NCI-H1105 (cell line): ENCODE measurements at places on chromosomes 6 and 20.

DNA sequence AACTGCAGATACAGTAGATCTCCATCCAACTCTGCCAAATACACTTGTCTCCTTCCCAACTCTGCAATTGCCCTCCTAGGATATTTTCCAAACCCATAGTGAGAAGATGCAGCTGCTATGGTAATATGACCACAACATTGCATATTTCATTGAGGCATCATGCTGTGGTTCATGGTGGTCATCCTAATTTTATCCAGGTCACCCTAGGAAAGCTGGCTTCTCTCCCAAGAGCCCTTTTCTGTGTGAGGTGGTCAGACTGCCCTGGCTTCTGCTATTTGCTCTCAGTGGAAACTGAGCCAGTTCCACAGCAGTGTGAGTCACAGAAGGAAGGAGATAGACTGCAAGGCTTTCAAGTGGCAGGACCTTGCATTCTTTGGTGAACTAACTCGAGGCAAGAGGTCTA, 5.5 kb downstream of the OGFRL1 start:
- no peak for DNase-seq

- no peak for DNase-seq
These were observed 1509.0 kb downstream of the GRIK2 start for GRCh38 chr6:102902471-102902870.

- DNase-seq, result no peak
These were observed 2.9 kb downstream of the ADGRF5 start for GRCh38 chr6:46918806-46919205.

DNA sequence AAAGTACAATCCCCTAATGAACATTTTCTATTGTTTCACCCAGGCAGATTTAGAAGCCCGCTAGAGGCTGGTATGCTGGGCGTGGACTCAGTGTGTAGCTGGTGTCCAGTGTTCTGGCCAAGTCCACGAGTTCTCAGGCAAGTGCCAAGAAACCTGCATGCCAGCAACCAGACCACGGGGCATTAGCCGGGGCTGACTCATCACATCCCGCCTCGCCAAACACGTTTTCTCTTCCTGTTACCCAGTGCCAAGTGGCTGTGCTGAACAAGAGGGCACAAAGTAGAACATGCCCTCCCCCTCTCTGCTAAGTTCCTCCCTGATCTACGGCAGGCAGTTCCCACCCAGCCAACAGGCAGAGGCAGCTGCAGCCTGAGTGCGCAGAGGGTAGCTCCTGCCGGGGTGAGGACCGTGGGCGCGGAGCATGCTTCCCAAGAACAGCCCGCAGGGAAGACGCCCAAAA, 29.6 kb downstream of the RAMACL start:
- peak; percentile 84 for DNase-seq

GRCh38 chr6:145783796-145784195, 30.8 kb downstream of the FBXO30 start:
- no peak for DNase-seq

DNA sequence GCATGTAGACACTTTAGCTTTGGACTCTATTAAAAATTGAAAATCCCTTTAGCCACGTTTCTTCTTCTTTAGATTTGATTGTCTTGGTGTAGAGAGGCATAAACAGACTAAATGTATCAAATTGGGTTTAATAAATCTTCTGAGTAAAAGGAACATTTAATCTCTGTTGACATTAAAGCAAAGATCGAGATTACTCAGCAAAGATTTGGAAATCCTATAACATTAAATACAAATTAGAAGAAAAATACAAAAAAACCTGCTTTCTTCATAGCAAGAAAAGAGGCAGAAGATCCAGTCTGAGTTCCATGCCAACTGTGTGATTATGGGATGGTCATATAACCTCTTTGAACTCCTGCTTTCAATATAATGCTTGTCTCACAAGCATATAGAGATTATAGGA, 172.3 kb downstream of the GJA1 start:
- DNase-seq, result no peak

DNA sequence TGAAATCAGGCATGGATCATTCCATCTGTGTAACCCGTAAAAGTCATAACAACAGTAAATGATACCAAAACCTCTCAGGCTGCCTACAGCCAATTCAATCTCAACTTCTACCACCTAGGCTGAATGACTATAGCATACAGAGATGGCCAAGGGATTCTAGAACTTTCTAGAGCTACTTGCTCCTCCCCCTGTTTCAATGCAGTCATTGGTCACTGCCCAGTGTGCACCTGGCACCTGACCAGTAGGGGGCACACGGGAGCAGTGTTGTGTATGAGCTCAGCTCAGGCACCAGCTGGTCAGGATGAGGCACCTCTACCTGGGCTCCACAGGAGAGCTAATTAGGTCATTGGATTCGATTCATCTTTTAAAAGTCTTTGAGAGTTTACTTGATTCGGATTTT, 86.2 kb downstream of the PLEKHG1 start:
- DNase-seq, result no peak

DNA sequence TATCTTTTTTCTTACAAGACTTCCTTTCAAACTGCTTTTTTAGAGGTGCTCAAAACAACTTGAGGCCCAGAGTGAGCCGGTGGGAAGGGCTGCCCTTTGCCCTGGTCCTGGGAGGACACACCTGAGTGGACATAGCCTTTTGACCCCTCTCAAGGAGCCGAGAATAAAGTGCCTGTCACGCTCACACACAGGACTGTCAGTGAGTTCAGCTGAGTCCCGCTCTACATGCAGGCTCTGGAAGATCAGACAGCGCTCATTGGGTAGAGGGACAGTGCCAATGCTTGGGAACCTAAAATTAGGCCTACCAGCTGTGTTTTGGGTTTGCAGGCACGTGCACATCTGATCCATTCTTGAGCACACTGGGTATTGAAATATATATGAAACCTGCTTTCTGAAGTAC, 387.8 kb downstream of the CD83 start:
- no peak for DNase-seq

GRCh38 chr20:37538003-37538402, 10.3 kb upstream of the BLCAP start:
- no peak for DNase-seq

GRCh38 chr6:144488590-144488989, 203.5 kb downstream of the UTRN start:
- no peak for DNase-seq

- no peak for DNase-seq
These were observed 26.6 kb upstream of the NPBWR2 start for GRCh38 chr20:64133951-64134407.

- DNase-seq, result peak; percentile 91
These were observed 256.3 kb upstream of the TAB2 start for GRCh38 chr6:149060985-149061760.

DNA sequence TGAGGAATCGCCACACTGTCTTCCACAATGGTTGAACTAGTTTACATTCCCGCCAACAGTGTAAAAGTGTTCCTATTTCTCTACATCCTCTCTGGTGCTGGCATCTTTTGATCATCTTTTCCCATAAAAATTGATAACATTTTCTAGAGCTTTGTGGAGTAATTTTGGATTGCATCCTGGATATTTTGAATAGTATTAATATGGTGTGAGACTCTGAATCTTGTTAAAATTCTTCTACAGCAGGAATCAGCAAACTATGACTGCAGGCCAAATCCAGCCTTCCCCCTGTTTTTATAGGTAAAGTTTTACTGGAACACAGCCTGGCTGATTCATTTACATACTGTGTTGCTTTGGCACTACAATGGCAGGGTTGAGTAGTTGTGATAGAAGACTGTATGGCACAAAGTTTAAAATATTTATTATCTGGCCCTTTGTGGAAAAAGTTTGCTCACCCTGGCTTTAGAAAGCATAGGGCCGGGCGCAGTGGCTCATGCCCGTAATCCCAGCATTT, 15.0 kb upstream of the RNF8 start:
- no peak for DNase-seq

- no peak for DNase-seq
These were observed 246.2 kb downstream of the LRFN2 start for GRCh38 chr6:40340957-40341356.

DNA sequence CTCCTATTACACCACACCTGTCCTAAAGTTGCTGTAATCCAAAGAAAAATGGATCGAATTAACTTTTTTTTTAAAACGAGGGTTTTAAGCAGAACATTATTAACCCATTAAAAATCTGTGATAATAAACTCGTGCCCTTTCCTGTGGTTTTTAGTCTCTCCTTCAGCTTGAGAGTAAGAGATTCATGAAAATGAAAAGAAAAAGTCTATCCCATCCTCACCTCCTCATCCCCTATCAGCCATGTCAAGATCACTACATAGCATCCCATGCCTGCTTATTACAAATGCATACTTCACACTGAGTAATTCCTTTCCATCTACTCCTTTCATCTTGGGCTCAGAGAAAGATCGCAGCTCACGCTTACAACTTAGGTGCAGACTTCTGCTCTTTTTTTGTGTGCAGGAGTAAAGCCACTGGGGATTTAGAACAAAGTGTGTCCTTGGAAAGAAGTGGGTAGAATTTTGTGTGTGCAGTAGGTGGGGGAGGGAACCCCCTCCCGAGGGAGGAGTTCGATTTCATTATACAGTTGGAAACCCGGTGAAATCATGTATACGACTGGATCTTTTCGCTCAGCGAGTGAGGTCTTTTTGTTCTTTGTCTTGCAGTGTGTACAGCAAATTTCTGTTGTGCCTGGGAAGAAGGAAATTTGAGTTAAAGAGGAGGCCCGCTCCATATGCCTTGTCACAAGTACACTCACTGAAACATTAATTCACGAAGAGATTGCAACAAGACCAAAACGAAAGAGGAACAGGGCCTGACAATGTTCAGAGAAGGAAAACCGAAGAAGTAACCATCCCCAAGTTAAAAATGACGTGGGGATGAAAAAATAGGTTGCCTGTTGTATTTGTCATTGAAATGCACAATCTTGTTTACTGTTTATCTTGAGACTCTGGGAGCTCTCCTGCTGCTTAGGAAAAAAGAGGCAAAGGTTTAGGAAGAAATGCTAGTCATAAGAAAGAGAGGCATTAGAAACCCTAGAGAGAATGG, 146.5 kb upstream of the ZNF217 start:
- no peak for DNase-seq

GRCh38 chr6:6564154-6564553, 24.4 kb upstream of the LY86 start:
- DNase-seq, result no peak

DNA sequence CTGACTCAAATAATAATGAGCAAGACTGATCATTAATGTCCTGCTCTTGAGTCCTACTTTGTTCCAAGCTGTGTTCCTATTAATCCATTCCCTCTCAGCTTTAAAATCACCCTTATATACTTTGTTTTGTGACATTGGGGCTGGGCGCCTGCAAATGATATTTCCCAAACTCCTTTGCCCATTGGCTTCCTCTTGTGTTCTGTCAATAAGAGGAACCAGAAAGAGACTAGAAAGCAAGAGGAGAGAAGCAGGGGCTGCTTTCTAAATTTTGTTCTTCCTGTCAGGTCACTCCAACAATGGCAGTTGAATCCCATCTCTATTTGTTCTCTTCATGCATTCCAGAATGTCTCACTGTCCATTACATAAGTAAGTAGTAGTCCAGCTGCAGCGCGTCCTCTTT, 21.6 kb upstream of the TRIM27 start:
- DNase-seq, result no peak

DNA sequence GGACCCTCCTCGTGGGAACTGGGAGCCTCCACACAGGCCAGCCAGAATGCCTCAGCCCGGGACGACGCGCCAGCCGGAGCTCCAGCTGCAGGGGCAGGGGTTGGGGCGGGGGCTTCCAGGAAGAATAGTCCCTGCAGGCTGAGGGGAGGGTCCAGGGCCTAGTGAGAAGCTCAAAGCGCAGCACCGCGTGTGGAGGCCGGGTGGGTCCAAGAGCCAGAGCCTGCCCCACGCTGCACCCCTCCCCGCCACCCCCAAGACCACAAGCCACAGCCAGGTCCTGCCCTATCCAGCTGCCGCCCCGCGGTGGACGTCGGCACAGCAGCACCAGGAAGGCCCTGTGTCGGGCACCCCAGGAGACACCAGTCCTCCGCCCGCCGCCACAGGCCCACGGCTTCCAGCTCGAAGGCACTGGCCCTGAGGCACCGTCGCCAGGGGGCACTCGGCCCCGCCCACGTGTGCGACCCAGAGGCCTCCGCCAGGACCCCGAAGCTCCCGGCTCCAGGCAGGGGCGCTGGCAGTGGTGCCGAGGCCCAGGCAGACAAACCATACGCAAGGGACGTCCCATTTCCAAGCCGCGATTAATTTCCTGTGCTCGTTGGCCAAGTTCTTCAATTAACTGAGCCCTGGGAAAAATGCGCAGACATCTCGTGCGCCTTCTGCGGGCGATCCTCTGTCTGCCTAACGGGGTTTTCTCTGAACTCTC, 19.5 kb downstream of the KCNQ2 start:
- DNase-seq, result no peak

- DNase-seq, result no peak
These were observed 81.8 kb upstream of the EYA4 start for GRCh38 chr6:133159255-133159795.

GRCh38 chr6:114085211-114085610, 114.3 kb upstream of the HDAC2 start:
- DNase-seq, result no peak

DNA sequence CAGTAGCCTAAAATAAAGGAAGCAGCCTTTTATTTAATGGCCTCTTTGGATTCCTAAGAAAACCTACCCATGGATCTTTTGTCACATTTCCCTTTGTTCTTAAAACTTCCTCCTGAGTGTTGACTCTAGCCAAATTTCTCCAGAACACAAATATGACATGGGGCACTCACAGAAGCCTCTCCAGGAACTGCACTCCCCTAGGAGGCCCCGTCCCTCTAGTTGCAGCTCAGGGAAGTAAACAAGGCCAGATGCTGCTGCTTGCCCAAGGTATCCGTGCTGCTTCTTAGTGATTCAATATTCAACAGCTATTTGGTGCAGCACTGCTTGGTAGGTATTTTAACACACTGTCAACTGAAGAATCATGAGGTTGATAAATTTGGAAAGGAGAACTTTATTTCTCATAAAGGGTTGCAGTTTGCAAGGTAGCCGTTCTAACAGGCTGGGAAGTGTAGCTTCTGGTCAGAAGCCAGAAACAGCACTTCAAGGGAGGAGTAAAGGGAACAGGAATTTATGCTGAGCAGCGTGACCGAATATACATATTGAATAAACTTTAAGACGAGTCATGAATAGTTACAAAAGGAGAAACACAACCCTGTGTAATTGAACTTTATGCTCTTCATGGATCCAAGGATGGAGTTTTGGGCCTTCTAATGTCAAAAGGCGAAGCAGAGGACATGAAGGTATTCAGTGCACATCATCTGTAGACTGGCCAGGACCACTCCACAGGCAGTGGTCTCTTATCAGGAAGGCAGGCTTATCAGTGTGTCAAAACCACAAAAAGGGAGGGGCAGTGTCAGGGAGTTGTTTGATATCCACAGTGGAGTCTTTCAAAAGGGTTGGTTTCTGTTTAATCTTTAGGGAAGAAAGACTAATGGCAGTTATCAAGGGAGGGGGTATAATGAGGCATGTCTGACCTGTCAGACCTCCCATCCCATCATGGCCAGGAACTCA, 63.3 kb downstream of the CD24 start:
- DNase-seq, result no peak

DNA sequence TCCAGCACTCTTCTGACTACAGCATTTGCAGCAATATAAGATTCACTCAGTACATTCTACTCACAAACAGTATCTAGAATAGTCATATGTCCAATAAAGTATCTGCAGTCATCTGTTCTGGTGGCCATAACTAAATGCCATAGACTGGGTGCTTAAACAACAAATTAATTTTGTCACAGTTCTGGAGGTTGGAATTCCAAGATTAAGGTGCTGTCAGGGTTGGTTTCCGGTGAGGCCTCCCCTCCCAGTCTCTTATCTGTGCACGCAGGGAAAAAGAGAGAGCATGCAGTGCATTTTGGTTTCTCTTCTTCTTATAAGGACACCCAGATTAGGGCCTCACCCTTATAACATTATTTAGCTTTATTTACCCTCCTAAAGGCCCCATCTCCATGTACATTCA, 21.3 kb upstream of the NUS1 start:
- DNase-seq, result no peak

GRCh38 chr20:39874049-39874893, 814.8 kb downstream of the MAFB start:
- DNase-seq, result peak; percentile 49

GRCh38 chr6:21648475-21649050, 55.0 kb downstream of the SOX4 start:
- no peak for DNase-seq
